ENCODE measurements at places on chromosomes 3 and 15.

- DNase-seq: no peak
Observed at GRCh38 chr3:171123915-171124314, 97.4 kb upstream of the SLC2A2 start.

GRCh38 chr3:71887256-71887655 is 102.3 kb upstream of the PROK2 start:
- DNase-seq: no peak

DNA sequence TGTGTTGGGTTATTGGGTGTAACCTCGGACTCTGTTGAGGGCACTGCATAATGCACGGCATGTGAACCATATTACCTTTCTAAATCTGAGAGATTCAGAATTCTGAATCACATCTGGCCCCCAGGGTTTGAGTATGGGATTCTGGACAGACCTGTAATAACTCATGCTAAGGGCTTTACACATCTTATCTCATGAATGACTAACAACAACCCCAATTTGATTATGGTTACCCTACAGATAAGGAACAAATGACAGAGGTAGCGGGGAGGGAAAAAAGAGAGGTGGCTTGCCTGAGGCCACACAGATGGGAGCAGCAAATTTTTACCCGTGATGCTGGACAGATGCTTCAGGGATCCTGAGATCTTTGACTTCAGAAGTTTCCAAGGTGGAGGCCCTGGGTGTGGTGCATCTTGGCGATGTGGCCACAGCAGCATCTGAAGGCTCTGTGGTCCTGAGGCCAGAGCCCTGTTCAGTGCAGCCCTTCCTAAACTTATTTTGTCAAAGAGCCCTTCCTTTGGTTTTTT is 43.8 kb downstream of the POMGNT2 start:
- DNase-seq: no peak

- DNase-seq: no peak
Observed at GRCh38 chr3:14253707-14254382, 75.2 kb downstream of the LSM3 start.

DNA sequence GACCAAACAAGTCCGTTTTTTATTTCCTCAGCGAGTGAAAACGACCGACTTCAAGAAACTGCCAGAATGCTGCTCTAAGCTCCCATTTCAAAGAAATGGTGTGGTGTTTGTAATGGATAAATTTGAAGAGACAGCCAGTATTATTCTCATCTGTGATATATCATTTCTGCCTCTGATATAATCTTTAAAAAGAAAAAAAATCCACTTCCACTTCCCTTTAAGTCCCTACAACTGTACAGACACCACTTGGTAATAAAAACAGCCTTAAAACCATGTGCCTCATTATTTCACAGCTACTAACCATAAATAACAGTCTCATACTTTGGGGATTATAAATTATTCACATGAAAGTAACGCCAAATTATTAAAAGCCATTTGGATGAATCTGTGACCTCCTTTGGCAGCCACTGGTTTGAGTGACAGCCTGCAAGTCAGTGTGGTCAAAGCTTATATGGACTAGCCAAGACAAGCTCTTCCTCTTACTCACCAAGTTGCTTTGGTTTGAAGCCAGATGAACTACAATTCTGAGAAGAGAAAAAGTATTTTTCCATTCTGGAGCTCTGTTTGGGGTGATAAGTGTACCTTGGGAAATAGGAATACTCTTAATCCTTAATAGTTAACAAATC is 168.0 kb downstream of the SHOX2 start:
- DNase-seq: no peak

- no peak for DNase-seq
Observed at GRCh38 chr15:73650416-73651126, 17.4 kb upstream of the NPTN start.

GRCh38 chr3:15241341-15241740 is 35.3 kb downstream of the CAPN7 start:
- DNase-seq: no peak

DNA sequence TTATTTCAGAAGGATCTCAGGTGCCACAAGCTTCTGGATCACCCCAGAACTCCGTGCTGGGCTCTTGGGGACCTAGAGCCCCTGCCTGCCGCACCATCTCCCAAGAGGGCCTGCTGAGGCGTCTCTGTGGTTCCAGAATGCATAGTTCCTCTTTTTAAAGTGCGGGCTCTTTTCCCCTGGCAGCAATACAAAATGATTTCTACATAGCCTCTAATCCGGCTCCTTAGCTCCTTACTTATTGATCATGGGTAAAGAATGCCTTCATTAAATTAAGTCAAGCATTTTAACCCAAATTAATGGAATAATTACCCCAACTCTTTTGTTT is 121.9 kb downstream of the ATP10A start:
- DNase-seq: no peak

DNA sequence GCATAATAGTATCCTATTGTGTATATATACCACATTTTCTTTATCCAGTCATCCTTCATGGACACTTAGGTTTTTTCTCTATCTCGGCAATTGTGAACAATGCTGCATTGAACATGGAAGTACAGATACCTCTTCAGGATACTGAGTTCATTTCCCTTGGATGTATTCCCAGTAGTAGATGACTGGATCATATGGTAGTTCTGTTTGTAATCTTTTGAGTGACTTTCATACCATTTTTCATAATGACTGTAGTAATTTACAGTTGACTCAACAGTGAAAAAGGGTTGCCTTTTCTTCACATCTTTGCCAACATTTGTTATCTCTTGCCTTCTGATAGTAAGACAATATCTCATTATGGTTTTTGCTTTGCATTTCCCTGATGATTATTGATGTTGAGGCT is 21.8 kb downstream of the MYH15 start:
- no peak for DNase-seq

DNA sequence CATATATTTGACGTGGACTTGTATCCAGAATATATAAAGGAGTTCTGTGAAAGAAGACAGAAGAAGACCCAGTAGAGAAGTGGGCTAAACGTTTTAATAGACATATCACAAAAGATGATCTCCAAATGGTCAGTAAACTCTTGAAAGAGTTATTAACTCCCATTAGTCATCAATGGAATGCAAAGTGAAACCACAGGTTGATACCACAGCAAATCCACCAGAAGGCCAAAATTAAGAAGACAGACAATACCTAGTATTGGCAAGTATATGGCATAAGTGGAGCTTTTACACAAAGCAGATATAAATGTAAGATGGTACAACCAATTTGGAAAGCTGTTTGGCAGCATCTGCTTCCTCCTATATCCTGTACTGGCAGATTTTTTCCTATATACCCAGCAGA is 6.0 kb downstream of the SPATA16 start:
- no peak for DNase-seq

- no peak for DNase-seq
Observed at GRCh38 chr3:29898171-29898965, 617.5 kb downstream of the RBMS3 start.

DNA sequence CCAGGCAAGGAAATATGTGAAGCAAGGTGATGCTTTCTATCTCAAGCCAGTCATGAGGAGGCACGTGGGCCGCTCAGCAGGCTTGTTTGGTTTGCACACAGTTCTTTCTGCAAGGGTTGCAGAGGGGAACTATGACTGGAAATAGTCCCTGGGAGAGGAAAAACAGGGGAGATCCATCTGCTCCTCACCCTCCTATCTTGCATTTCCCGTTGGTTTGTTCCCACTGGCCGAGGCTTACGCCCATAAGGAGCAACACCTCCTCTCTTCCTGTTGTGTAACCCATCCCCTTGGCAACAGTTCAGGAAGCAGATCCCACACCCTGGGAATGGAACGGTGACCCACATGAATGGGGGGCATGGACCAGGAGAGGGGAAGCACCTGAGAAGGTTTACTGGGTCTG is 72.1 kb upstream of the MAGI1 start:
- no peak for DNase-seq

DNA sequence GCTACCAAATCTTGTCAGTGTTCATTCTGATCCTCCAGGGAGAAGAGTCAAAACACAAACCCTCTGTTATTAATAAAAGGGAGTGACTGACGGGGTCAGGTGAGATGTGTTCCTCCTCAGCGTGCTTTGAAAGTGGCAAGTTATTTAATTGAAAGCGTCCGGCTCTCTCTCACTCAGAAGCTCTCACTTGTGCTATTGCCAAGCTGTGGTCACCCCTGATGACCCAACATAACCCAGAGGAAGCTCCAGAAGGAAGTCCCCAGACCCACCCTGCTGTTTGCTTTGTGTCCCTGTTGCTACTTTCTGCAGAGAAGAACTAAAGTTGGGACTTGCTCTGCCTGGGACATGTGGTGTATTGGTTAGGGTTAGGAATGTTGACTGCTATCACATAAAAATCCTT is 235.6 kb downstream of the EDEM1 start:
- DNase-seq: no peak

Data from NCI-H2029 treated with DMSO at 0.1 percent for 48 hours (cell line).